ENCODE measurements at places on chromosomes 13 and 19. TPM values are rescaled to one million over a fixed set of nuclear protein-coding genes. Genes with fewer than 3 reads are reported as not detected.

DNA sequence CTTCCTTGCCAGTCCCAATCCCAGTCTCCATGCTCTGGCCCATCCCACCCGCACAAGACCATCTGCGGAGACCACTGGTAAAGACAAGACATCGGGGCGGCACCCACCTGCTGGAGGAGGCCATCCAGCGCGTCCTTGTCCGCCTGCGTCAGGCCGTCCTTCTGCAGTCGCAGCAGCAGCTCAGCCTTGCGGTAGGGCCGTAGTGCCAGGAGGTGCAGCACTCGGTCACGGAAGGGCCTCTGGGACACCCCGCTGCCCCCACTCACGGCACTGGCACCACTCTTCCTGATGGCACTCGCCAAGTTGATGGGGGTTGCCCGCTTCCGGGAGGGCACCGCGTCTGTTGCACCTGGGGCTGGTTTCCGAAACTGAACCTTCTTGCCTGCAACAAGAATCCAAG lies 23.5 kb upstream of the ISYNA1 start:
- peaks cover 10% of the 10 kb centered on the region for H3K36me3 ChIP-seq
- peaks cover 16% of the 10 kb centered on the region for H3K4me1 ChIP-seq
- H3K27ac ChIP-seq = peak overlapping the region; percentile 26
- DNase-seq = no peak
- no peak overlapping the region for H3K4me3 ChIP-seq

IZUMO1 gene
- 3.1 TPM for total RNA-seq

DNA sequence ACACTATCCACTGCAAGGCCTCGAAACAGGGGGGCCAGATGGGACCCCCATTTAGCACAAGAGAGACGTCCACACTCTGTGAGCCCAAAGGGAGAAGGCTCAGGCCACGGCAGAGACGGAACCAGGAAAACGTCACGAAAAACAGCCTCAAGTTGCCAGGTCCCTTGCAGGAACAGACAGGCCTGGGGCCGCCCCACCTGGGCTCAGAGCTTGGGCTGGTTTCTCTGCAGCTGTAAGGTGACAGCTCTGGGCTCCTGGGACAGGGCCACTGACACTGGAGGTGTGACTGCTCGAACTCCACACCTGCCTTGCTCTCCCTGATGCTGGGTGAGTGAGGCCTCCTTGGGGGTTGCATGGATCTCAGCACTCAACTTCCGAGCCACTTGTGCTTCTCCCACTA lies 3.2 kb downstream of the ZNF787 start:
- no peak for DNase-seq
- H3K4me3 ChIP-seq = no peak overlapping the region
- peaks cover 5% of the 10 kb centered on the region for H3K36me3 ChIP-seq
- peaks cover 10% of the 10 kb centered on the region for H3K4me1 ChIP-seq
- H3K27me3 ChIP-seq = no peaks in the 10 kb centered on the region

DNA sequence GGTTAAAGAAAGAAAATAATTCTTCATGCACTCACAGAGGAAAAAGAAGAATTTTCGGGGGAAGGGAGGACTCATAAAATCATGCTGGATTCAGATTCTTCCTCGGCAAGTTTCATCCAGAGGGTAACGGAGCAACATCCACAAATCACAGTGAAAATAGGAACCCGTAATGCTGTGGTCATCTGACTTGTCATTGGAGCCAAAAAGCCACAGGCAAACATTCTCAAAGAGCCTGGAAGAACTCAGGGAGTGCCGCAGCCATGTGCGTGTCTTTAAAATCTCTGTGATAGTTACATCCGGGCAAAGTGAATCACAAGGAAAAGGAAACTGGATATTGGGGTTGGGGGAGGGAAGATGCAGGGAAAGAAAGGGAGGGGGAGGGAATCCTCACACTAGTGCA lies 33.0 kb upstream of the VSTM2B start:
- H3K36me3 ChIP-seq = no peaks in the 10 kb centered on the region
- no peaks in the 10 kb centered on the region for H3K4me1 ChIP-seq
- no peaks in the 10 kb centered on the region for H3K27me3 ChIP-seq
- no peak overlapping the region for H3K4me3 ChIP-seq
- peak; percentile 41 for DNase-seq

CYP2A7 gene
- total RNA-seq = 1.6 TPM

CEACAM21 gene
- 12.2 TPM for total RNA-seq

KLK15 gene
- not detected for total RNA-seq

GRCh38 chr13:112655913-112656312 lies 33.9 kb upstream of the ATP11A start:
- no peaks in the 10 kb centered on the region for H3K36me3 ChIP-seq
- no peak overlapping the region for H3K27ac ChIP-seq
- no peak for DNase-seq
- peaks cover 11% of the 10 kb centered on the region for H3K4me1 ChIP-seq
- no peak overlapping the region for H3K4me3 ChIP-seq

- H3K27ac ChIP-seq = no peak overlapping the region
- H3K4me3 ChIP-seq = no peak overlapping the region
- H3K27me3 ChIP-seq = no peaks in the 10 kb centered on the region
- H3K4me1 ChIP-seq = no peaks in the 10 kb centered on the region
Measured at GRCh38 chr13:76932076-76932475, 16.2 kb upstream of the ACOD1 start.

DNA sequence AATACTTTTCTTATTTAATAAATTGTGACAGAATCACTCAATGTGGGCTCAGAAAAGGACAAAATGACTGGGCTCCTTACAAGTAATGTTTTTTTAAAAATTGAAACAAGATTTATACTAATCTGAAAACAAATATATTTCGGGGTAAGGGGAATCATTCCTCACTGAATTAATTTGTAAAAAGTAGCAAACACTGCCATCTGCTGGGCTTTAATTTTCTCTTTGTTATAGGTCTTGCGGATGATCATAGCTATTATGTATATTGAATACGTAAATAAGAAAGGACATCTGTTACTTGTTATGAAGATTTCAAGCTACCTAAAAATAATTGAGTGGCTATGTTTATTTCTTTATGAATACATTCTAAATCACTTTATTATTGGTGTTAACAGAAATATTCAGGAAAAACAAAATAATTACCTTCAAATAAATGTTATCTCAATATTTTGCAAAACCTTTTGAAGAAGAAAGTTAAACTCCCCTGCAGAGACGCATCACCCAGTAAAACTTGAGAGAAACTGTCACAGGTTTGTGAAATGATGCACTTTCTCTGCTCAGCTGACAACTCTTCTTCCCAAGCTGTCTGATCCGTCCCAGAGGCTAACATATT lies 17.8 kb upstream of the ENOX1 start:
- peak; percentile 89 for DNase-seq
- no peaks in the 10 kb centered on the region for H3K36me3 ChIP-seq
- H3K4me1 ChIP-seq = no peaks in the 10 kb centered on the region

FFAR2 gene
- 6.2 TPM for total RNA-seq

DNA sequence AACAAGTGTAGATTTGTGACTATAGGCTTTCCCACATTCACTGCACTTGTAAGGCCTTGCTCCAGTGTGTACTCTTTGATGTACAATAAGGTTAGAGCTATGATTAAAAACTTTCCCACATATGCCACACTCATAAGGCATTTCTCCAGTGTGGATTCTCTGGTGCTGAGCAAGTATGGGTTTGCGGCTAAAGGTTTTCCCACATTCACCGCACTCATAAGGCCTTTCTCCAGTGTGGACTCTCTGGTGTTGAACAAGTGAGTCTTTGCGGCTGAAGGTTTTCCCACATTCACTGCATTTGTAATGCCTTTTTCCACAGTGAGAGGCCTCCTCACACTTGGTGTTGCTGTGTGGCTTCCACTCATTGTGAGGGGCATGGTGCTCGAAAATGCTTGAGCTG lies 3.7 kb downstream of the ZNF772 start:
- H3K27me3 ChIP-seq = no peaks in the 10 kb centered on the region
- DNase-seq = no peak
- H3K36me3 ChIP-seq = peaks cover 34% of the 10 kb centered on the region
- no peak overlapping the region for H3K27ac ChIP-seq

GRCh38 chr13:112643759-112644459 lies 45.9 kb upstream of the ATP11A start:
- H3K27me3 ChIP-seq = no peaks in the 10 kb centered on the region
- no peak overlapping the region for H3K4me3 ChIP-seq
- H3K36me3 ChIP-seq = no peaks in the 10 kb centered on the region
- no peaks in the 10 kb centered on the region for H3K4me1 ChIP-seq

DNA sequence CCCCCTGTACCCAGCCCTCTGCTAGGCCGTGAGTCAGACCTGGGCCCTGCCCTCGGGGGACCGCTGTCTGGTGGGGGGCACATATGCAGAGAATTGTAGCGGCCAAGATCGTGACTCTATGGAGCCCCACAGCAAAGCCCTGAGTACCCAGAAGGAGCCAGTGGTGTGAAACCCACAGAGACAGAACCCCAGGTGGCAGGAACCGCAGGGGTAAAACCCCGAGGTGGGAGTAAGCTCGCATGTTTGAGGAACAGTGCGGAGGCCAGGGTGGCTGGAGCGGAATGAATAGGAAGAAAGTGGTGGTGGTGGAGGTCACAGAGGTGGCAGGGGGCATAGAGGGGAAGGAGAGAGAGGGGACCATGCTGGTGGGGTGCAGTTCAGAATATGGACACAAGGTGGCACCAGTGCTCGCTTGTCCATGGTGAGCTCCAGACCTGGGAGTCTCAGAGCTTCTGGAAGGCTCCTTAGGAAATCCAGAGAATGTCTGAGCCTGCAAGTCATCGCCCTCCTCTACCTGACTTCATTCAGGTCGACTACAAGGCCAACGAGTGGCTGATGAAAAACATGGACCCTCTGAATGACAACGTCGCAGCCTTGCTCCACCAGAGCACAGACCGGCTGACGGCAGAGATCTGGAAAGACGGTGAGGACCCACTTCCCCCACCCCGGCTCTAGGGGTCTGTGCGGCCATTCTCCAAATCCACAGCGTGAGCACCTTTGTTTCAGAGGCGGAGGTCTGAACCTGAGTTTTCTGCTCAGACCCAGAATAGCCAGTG lies 48.9 kb downstream of the MYH14 start:
- no peak overlapping the region for H3K4me3 ChIP-seq
- no peak overlapping the region for H3K27ac ChIP-seq
- H3K36me3 ChIP-seq = peaks cover 30% of the 10 kb centered on the region
- H3K27me3 ChIP-seq = no peaks in the 10 kb centered on the region

DNA sequence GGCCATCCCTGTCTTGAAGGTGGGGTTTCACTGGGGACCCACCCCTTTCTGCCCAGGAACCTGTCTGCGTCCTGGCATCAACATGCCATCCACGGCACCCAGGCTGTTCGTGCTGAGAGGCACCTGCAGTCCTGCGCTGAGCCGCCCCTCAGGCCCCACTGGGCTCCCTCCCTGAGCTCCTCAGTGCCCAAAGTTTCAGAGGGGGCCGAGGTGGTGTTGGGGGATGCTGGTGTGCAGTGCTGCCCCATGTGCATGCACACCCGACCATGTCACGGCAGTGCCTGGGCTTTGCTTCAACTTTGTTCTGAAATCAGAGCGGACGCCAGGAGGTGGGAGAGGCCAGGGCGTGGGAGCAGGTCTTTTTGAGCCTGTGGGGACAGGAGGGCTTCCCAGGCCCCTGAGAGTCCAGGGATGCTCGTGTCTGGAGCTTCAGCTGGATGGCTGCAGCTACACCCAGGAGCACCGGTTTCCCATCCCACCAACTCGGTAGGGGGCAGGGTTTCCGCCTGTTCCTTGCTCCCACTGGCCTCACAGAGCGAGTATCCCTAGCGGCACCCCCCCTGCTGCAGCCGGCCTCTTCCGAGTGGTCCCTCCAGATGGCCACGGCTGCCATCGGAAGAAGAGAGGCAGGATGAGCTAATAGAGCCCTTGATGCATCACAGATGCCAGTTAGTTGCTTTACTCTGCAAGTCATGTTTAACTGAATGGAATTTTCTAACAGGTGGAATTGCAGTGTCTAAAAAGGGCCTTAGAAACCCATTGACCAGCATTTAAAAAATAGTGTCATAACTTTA lies 44.0 kb downstream of the WDFY2 start:
- H3K4me3 ChIP-seq = no peak overlapping the region
- H3K27ac ChIP-seq = no peak overlapping the region
- no peaks in the 10 kb centered on the region for H3K36me3 ChIP-seq
- no peaks in the 10 kb centered on the region for H3K27me3 ChIP-seq
- DNase-seq = no peak
- H3K4me1 ChIP-seq = peaks cover 17% of the 10 kb centered on the region

CGB2 gene
- total RNA-seq = 0.58 TPM

- no peak overlapping the region for H3K4me3 ChIP-seq
- no peaks in the 10 kb centered on the region for H3K4me1 ChIP-seq
- DNase-seq = no peak
- H3K27me3 ChIP-seq = no peaks in the 10 kb centered on the region
- H3K36me3 ChIP-seq = peaks cover 40% of the 10 kb centered on the region
- no peak overlapping the region for H3K27ac ChIP-seq
Measured at GRCh38 chr19:51586103-51586728, 15.1 kb downstream of the ZNF175 start.

DNA sequence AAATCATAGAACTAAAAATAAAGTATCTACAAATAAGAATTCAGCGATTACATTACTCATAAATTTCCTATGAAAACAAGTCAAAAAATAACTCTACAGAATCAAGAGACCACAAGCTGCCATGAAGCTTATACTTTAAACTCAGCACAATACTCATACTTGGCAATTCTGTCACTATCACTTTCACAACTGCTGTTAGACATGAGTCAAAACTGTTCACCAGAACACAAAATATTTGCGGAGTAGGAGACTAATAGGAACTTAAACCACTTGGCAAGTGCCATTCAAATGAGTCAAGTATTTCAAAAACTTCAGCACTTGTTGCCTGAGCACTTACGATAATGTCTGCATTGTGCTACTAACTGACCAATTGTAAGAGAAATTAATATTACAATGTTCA lies 387.8 kb upstream of the GPC6 start:
- no peak overlapping the region for H3K4me3 ChIP-seq
- H3K27ac ChIP-seq = no peak overlapping the region
- no peak for DNase-seq

CCDC70 gene
- total RNA-seq = not detected

DNA sequence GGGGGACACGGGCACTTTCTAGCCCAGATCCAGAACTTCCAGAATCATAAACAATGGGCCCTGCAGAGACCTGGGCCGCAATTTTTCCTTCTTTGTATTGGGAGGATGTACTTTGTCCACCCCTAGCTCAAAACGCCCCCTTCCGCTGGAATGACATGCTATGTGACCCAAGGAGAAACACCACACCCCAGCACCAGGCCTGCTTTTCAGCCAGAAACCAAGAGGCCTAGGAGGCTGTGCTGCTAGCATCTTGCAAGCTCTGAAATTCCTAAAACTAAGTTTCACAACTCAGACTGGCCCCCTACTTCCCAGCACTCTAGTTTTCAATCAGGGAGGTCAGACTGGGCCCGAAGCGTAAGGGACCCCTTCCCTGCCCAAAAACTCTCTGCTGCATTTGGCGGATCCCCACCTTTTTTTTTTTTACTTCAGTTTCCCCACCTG lies 538 bp downstream of the LSM4 start:
- DNase-seq = peak; percentile 71
- H3K27ac ChIP-seq = peak overlapping the region; percentile 98
- H3K36me3 ChIP-seq = no peaks in the 10 kb centered on the region
- H3K4me3 ChIP-seq = peak overlapping the region; percentile 78
- no peaks in the 10 kb centered on the region for H3K27me3 ChIP-seq
- H3K4me1 ChIP-seq = peaks cover 15% of the 10 kb centered on the region

DNA sequence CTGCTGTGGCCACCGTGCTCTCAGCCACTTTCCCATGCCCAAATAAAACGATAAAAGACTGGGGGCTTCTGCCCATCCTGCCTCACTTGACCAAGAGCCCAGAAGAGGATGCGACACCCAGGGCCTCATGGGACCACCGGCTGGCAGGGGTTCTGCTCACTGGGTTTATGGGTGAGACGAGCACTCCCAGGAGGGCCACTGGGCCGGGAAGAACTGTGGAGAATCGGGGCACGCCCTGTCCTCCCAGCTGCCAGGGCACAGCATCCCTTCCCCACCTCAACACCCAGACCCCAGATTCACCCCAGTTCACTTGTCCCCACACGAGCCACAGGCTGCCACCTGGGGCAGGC lies 4.7 kb upstream of the F10 start:
- no peak overlapping the region for H3K27ac ChIP-seq
- H3K36me3 ChIP-seq = no peaks in the 10 kb centered on the region
- H3K4me1 ChIP-seq = no peaks in the 10 kb centered on the region
- DNase-seq = peak; percentile 9

All from lung (tissue), 17 donors.